Sigmoid colon (tissue), 7 donors: ENCODE measurements at places on chromosomes 4 and X. TPM values are rescaled to one million over a fixed set of nuclear protein-coding genes. Genes with fewer than 3 reads are reported as not detected.

Gene TMPRSS11F
- not detected for total RNA-seq

Gene TLR2
- 25.0 TPM for total RNA-seq

Gene UGT2A1
- not detected for total RNA-seq

Gene NPY1R
- total RNA-seq: 2.9 TPM

Gene ARHGAP36
- total RNA-seq: not detected

Gene SLITRK4
- total RNA-seq: 1.2 TPM

Gene COL25A1
- 1.4 TPM for total RNA-seq

Gene TRAM1L1
- total RNA-seq: 1.3 TPM

DNA sequence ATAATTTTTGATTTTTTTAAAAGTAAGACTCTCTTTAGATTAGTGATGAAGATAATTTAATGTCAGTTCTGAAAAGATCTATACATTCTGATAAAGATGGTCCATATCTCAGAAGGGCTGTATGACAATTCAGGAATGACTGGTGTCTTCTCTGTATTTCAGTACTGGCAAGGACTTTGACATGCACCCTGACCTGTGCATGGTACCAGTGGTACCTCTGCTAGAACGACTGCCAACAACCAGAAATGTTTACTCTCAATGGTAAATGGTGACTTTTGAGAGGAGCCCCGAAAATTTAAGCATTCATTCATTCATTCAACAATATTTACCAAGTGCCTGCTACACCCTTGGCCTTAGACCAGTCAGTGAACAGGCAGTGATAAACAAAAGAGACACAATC, 4.8 kb downstream of the NR3C2 start:
- no peak overlapping the region for H3K4me3 ChIP-seq
- no peak overlapping the region for H3K27ac ChIP-seq
- no peaks in the 10 kb centered on the region for H3K36me3 ChIP-seq
- H3K4me1 ChIP-seq: peaks cover 57% of the 10 kb centered on the region
- DNase-seq: no peak

DNA sequence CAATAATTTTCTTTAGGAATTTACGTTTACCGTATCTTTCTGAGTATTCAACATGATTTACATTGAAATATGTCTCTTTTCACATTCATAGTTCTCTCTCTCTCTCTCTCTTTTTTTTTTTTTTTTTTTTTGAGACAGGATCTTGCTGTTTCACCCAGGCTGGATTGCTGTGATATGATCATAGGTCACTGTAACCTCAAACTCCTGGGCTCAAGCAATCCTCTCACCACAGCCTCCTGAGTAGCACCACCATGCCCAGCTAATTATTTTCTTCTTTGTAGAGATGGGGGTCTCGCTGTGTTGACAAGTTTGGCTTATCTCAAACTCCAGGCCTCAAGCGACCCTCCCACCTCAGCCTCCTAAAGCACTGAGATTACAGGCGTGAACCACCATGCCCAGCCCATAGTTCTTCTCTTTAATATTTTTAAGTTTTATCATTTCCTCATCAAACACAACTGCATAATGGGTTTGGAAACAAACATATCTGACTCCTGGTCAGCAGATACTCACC, 9.8 kb downstream of the SRP72 start:
- H3K4me1 ChIP-seq: no peaks in the 10 kb centered on the region
- no peak overlapping the region for H3K4me3 ChIP-seq
- peaks cover 100% of the 10 kb centered on the region for H3K36me3 ChIP-seq
- no peaks in the 10 kb centered on the region for H3K27me3 ChIP-seq
- no peak for DNase-seq

DNA sequence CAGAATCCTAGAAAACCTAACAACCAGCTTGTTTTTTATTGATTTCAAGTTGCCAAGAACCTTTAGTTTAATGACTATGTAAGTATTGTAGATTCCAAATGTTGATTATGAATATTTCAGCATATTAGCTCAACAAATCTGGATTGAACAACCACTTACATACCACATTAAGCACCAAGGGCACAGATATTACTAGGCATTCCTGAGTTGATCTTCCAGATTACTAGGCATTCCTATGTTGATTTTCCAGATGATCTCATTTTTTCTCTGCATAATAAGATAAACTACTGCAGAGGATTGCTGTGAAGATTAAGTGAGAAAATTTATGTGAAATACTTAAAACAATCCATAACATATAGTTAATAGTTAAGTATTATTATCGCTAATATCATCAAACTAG, 17.4 kb upstream of the DCAF8L1 start:
- H3K27ac ChIP-seq: no peak overlapping the region
- no peaks in the 10 kb centered on the region for H3K36me3 ChIP-seq
- H3K4me3 ChIP-seq: no peak overlapping the region
- no peaks in the 10 kb centered on the region for H3K27me3 ChIP-seq
- DNase-seq: no peak

- DNase-seq: peak; percentile 59
- no peaks in the 10 kb centered on the region for H3K27me3 ChIP-seq
- no peaks in the 10 kb centered on the region for H3K4me1 ChIP-seq
- no peak overlapping the region for H3K4me3 ChIP-seq
Observed at GRCh38 chr4:103306870-103307375, 108.8 kb upstream of the CENPE start.

DNA sequence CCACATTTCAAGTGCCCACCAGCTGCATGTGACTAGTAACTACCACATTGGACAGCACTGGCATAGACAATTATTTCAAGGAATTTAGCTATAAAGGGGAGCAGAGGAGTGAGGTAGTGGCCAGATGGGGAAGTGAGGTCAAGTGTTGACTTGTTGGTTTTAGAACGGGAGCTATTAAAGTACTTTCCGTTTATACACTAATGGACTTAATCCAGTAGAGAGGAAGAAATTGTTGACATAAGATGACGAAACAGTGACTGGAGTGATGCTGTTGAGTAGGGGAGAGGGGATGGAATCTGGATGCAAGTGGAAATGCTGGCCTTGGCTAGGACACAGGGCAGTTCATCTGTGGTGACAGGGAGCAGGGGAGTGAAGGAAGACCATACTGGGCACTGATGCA, 154.4 kb downstream of the AMMECR1 start:
- H3K27me3 ChIP-seq: no peaks in the 10 kb centered on the region
- H3K27ac ChIP-seq: no peak overlapping the region
- no peak overlapping the region for H3K4me3 ChIP-seq
- no peak for DNase-seq
- no peaks in the 10 kb centered on the region for H3K36me3 ChIP-seq
- H3K4me1 ChIP-seq: no peaks in the 10 kb centered on the region

GRCh38 chrX:700936-701335, 70.3 kb downstream of the SHOX start:
- H3K27me3 ChIP-seq: no peaks in the 10 kb centered on the region
- DNase-seq: no peak
- H3K36me3 ChIP-seq: no peaks in the 10 kb centered on the region
- no peaks in the 10 kb centered on the region for H3K4me1 ChIP-seq

DNA sequence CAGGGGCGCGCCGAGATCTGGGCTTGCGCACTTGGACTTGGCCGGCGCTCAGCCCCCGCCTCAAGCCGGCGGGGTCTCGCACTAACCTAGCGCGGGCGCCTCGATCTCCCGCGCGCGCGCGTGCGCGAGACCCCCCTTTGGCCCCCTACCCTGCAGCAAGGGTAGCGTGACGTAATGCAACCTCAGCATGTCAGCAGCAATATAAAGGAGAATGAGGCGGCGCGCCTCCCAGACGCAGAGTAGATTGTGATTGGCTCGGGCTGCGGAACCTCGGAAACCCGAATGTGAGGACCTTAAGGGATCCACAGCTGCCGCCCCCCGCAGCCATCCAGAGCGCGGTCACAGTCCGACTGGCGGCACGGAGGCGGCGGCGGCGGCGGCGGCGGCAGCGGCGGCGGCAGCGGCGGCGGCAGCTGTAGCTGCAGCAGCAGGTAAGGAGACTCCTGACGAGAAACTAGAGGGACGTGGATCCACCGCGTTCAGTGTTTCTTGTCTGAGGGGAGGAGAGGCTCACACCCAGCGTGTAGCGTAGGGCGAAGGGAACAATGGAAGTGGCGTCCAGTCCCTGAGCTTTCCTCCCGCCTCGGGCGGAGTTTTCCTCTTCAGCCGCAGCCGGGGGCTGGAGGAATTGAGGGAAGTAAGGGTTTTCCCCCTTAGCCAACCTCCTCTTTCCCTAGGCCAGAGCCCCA, at the start of the genes SATL1 and ZNF711:
Gene SATL1 (minus strand): TSS at position 19 of the 689 bp plus-strand sequence. CDS start 134,811 bp downstream, outside the sequence.
Gene ZNF711 (plus strand): TSS at position 231 of the 689 bp plus-strand sequence. CDS start 3,582 bp downstream, outside the sequence.
- peak within 1 kb of the TSS; percentile 56 for H3K4me3 ChIP-seq
- H3K27ac ChIP-seq: peak within 1 kb of the TSS; percentile 51
- H3K4me1 ChIP-seq: no peaks in the 10 kb centered on the region
- no peaks in the 10 kb centered on the region for H3K36me3 ChIP-seq
- no peaks in the 10 kb centered on the region for H3K27me3 ChIP-seq
- DNase-seq: no peak

- no peak overlapping the region for H3K4me3 ChIP-seq
- no peak for DNase-seq
- H3K36me3 ChIP-seq: no peaks in the 10 kb centered on the region
- H3K27me3 ChIP-seq: no peaks in the 10 kb centered on the region
Observed at GRCh38 chr4:40992472-40993295, 221.7 kb downstream of the APBB2 start.

DNA sequence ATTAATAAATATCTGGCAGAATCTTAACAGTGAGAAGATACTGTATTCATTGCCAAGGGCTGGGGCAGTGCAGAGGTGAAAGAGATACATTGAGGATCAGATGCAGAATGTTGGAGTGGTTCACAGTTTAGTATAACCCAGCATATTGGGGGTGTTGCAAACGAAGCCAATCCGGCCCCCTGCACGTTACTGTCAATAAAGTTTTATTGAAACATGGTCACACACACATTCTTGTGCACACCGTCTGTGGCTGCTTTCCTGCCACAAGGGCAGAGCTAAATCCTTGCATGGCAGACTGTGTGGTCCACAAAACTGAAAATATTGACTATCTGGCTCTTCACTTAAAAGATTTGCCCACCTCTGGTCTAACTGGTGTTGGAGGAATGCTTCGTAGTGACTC, 119.7 kb downstream of the SHOX start:
- H3K36me3 ChIP-seq: no peaks in the 10 kb centered on the region
- no peak overlapping the region for H3K4me3 ChIP-seq
- H3K27ac ChIP-seq: no peak overlapping the region
- DNase-seq: no peak
- no peaks in the 10 kb centered on the region for H3K4me1 ChIP-seq

GRCh38 chr4:8771258-8771590, 100.4 kb downstream of the HMX1 start:
- DNase-seq: peak; percentile 56
- H3K27me3 ChIP-seq: no peaks in the 10 kb centered on the region
- no peaks in the 10 kb centered on the region for H3K4me1 ChIP-seq

DNA sequence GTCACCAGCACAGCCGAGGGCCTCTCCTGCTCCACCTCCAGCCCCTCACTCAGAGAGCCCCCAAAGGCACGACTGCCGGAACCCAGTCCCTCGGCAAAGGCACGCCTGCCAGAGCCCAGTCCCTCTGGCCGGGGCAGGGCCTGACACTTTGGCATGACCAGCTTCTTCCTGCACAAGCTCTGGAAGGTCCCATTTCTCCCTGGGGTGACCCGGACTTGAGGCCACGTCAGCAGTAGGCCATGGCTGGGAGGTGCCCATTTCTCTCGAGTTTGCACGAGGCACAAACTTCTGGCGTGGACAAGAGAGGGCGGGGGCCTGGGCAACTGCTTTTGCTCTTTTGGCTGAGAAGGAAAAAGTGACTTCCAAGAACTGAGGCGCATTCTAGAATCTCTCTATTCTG, 62.2 kb upstream of the GPR78 start:
- DNase-seq: no peak
- no peaks in the 10 kb centered on the region for H3K4me1 ChIP-seq
- no peak overlapping the region for H3K27ac ChIP-seq
- H3K27me3 ChIP-seq: no peaks in the 10 kb centered on the region

DNA sequence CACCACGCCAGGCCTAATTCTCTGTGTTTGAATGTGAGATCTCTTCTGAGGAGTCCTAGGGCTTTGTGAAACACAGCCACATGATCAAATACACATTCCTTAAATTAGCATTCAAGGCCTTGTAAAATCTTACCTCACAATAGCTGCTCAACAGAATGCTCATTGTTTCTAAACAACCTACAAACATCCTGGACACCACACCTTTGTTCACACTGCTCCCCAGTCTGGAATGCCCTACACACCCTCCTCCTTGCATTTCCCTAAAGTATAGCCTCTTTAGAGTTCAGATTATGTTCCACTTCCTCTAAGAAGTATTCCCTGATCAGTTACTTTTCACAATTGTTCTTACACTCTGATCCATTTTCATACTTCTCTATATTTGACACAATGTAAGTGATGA, 110.6 kb downstream of the AGTR2 start:
- no peak overlapping the region for H3K27ac ChIP-seq
- no peak for DNase-seq
- H3K4me3 ChIP-seq: no peak overlapping the region
- H3K36me3 ChIP-seq: no peaks in the 10 kb centered on the region
- H3K4me1 ChIP-seq: no peaks in the 10 kb centered on the region

- peak; percentile 21 for DNase-seq
- H3K4me1 ChIP-seq: no peaks in the 10 kb centered on the region
- H3K27me3 ChIP-seq: no peaks in the 10 kb centered on the region
- H3K4me3 ChIP-seq: no peak overlapping the region
- H3K27ac ChIP-seq: no peak overlapping the region
- H3K36me3 ChIP-seq: no peaks in the 10 kb centered on the region
Observed at GRCh38 chrX:68746988-68747387, 81.8 kb upstream of the EFNB1 start.

DNA sequence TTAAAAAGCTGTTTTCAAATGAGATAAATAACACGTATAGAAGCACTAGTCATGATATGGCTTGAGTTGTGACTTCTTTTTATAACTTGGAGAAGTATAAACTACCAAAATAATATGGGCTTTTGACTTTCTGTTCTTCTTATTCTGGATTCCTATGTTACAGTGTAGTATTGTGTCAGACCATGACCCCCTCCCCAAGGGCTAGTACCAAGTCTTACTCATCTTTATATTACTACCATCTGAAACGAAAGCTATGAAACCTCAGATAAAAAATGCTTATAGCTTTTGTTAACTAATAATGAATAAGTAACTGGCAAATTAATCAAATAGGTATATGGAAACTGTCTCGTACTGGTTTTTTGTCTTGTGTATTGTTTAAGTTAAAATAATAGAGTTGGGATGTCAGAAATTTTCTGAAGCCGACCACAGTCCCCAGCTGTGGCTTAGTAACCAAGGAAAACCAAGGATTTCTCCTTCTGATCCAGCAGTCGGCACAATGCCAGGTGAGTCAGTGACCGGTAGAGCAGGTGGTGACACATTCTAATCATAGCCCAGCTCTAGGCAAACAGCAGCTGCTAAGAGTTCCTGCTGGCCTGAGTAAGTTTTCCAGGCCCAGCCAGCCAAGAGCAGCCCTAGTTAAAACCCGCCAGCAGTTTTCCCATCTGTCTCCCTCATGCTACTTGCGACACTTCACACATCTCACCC, 163.3 kb upstream of the PRDX4 start:
- no peaks in the 10 kb centered on the region for H3K36me3 ChIP-seq
- H3K4me3 ChIP-seq: no peak overlapping the region
- H3K27ac ChIP-seq: no peak overlapping the region
- no peaks in the 10 kb centered on the region for H3K27me3 ChIP-seq

- peaks cover 20% of the 10 kb centered on the region for H3K4me1 ChIP-seq
- no peak overlapping the region for H3K4me3 ChIP-seq
- H3K27ac ChIP-seq: no peak overlapping the region
- H3K36me3 ChIP-seq: no peaks in the 10 kb centered on the region
- H3K27me3 ChIP-seq: no peaks in the 10 kb centered on the region
- no peak for DNase-seq
Observed at GRCh38 chr4:126440297-126440696, 1125.5 kb downstream of the FAT4 start.
